ENCODE measurements at places on chromosomes 11 and 22.

DNA sequence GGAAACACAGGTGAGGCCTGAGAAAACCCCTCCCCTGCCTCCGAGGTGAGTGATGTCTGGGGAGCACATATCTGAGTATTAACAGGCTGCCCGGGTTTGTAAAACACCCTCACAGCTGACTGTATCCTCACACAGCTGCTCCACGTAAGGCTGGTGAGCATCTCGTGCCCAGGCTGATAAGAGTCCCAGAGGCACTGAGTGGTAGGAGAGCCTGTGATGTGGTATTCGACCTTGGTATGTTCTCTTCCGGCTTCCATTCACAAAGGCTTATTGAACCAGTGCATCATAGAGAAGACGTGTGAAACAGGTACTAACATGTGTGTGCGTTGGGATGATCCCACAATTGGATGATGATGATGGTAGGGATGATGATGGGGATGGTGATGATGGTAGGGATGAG lies 71.7 kb downstream of the RASSF10 start:
- DNase-seq = no peak

DNA sequence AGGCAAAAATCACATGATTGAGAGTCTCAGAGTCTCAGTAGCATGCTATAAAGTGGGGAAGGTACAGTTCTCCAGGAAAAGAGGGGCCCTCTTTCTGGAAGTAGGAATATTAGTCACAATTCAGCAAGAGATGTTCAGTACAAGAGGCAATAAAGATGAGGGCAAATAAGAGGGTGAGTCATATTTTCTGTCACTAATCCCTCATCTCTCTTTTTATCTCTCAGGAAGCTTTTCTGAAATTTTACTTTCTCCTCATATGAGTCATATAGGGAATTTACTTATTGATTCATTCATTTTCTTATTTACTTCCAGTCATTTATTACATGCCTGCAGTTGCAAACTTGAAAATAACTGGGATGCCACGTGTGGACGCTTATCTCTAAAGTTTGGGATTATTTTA lies 3.4 kb upstream of the NXPE1 start:
- DNase-seq = peak; percentile 84

GRCh38 chr22:45546333-45547015 lies 43.8 kb downstream of the FBLN1 start:
- no peak for DNase-seq

GRCh38 chr11:87491381-87491780 lies 453.6 kb downstream of the TMEM135 start:
- no peak for DNase-seq

GRCh38 chr11:111764621-111765020 lies 1.6 kb downstream of the PPP2R1B start:
- no peak for DNase-seq

DNA sequence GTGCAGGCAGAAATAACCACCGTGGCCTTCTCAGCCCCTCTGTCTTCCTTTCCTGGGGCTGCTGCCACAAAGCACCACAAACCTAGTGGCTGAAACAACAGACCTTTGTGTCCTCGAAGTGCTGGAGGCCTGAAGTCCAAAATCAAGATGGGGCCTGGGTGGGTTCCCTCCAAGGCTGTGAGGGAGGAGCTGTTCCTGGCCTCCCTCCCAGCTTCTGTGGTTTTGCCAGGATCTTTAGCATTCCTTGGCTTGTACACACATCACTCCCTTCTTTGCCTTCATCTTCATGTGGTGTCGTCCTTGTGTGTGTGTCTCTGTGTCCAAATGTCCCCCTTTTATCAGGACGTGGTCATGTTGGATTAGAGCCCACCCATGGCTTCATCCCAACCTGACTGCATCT lies 29.0 kb upstream of the PARVG start:
- peak; percentile 64 for DNase-seq

DNA sequence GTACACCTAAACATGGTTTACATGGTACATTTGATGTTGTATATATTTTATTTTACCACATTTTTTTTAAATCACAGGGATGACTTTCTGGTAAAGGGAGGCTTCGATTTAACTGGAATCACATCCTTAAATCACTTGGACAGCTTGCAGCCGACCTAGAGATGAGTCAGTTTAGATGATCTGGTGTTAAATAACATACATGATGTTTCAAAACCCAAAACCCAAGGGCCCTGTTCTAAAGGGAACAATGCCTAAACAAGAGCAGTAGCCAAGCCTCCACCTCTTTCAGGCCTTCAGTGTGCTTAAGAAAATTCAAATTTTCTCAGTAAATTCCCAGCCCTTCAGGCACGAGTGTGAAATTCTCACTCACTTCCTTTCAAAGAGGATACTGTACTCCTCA lies 108.8 kb downstream of the WT1 start:
- DNase-seq = no peak

DNA sequence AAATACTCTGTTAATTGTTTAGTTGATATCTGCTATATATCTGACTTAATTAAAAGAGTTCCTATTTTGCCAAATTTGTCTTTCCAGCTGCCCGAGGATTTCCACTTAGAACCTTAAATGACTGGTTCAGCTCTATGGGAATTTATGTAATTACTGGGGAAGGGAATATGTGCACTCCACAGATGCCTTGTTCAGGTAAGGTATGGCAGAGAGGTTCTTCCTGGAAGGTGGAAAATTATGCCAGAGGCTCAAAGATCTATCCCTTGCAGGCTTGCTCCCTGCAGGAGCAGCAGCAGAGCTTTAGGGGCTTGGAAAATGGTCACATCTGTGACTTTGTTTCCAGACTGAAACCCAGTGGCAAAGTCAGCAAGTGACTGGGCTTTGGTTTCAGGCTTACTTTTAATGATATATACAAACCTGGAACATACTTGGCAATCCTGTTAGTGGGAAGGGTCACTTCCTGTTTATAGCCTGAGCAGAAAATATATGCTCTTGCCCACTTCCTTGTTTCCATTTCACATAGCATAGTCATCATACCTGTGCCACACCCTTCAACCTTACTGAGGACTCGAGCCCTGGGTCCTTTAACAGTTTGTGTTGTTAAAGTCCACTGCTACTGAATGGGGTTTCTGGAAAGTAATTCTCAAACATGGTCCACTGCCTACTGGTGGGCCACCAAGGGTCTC lies 23.7 kb downstream of the WBP2NL start:
- peak; percentile 2 for DNase-seq

DNA sequence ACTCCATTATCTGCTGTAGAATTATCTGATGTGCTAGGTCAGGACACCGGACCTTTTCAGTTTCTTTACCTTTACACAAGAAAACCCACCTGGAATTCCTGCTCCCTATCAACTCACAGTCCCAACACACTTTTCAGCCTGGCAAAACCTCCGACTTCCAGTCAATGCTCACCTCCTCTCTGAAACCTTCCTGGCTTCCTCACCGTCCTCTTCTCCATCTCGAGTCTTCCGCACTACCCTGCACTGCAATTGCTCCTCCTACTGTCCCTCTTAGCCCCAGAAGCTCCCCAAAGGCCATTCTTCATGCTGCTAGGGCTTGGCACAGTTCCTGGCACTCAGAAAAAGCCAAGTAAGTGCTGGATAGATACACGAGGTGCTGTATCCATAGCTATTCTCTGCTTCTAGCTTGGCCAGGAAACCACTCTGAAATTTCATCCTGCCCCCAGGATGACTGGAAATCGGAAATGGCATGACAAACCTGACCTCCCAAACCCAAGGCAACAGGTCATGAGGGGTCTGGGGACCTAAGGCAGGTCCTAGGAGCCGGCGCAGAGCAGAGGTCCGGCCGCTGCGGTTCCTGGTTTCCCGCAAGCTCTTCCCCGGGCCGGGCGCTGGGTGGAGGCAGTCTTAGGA lies 702 bp downstream of the SYN3 start:
- DNase-seq = no peak

- no peak for DNase-seq
These were observed 243.7 kb downstream of the TTC28 start for GRCh38 chr22:28435982-28436381.

DNA sequence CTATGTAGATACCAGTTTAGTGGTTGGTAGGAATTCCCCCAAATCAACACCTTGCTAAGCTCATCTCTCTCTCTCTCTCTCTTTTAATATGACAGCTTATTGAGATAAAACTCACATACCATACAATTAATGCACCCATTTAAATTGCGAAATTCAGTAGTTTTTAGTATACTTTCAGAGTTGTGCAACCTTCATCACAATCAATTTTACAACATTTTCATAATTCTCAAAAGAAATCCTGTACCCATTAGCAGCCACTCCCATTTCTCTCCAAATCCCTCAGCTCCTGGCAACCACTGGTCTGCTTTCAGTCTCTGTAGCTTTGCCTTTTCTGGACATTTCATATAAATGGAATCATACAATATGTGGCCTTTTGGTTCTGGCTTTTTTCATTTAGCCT lies 13.3 kb downstream of the NNMT start:
- DNase-seq = no peak

DNA sequence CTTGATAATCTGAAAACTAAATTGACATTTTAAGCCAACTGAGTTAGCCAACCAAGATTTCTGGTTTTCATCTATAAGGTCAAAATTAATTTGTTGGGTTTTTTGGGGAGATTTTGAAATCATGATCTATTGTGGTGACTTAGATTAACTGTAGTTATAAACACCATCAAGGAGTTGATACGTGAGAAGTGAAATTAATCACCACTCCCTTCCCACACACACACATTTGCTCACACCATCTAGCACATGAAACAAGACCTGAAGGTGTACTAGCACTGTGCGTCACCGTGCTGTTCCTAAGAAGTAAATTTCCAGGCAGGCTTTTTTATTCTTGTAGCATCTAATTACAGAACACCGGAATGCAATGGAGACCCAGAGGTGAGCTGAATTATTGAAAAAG lies 2.1 kb downstream of the OR5B21 start:
- no peak for DNase-seq

DNA sequence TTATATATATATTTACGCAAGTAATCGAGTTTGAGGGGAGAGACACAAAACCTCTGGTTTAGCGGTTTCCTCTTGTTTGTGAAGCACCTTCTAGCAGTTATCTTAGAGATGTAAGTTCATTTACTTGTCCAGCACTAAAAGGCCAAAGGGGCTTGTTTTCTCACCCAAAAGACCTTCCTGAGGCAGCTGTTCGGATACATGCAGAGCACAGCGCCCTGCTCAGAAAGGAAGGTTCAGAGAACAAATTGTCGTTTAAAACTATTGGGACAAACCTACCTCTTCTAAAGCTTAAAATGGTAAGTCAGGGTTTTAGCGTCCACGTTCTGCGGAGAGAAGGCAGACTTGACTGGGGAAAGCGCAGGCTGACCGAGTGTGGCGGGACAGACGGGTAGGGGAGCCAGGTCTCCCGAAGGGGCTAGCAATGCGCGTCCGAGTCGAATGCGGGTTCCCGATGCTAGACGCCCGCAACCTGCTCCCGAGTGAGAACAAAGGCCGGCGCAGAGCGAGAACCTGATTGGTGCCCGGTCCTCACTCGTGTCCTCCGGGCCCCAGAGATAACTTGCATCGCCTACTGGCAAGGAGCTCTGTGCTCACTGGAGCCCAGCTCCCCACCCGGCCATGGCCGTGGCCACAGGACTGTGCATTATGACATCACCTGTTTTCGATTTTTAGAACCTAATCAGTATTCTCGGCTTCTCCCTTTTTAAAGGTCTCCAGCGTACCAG lies 1.0 kb upstream of the SESN3 start:
- DNase-seq = no peak

DNA sequence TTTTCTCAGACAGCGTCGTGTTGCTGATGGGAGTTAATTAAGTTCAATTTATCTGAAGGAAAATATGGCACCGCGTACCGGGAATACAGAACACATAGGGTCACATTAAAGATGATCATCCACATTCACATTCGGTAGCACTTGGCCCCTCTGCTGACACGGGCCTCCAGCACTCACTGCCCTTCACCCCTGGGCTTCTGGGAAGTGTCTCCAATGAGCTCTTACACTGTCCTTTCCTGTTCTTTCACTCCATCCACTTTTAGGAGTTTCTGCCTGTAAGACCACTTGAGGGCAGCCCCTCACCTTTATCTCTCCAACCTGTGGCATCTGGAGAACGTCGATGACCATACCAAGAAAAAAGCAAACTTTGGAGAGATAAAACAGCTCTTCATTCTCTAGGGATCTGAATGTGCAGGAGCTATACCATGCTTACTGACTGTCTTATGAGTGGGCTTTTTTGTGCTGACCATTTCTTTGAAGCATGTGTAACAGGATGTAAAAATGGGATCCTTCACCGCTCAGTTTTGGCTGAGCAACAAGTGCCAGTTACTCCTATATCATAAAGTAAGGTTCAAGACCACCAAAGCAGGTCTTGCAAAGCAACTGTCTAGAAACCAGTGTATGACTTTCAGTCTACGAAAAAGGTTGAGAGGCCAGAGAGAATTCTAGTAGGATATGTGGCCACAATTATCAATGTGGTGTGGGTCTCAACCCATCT lies 1.1 kb upstream of the SERGEF start:
- no peak for DNase-seq
